ENCODE measurements at places on chromosomes 16 and 17. TPM values are rescaled to one million over a fixed set of nuclear protein-coding genes. Genes with fewer than 3 reads are reported as not detected.

DNA sequence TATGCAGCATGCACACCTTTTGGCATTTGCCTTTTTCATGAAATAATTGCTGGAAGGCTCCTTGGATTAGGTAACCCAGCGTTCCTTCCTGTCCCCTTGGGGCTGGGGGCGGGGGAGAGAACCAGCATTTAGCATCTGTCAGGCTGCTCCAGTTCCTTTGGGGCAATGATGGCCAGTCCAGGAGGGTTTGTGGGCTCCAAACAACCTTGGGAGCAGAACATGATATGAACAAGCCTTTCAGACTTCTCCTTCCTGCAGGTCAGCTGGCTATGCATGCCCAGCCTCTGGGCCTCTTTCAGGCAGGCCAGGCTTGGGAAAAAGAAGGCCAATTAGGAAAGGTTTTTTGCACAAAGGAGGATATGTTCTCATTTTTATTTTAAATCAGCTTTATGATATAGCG, 1.1 kb upstream of the SMTNL2 start:
- H3K36me3 ChIP-seq, result no peaks in the 10 kb centered on the region
- H3K4me3 ChIP-seq, result no peak overlapping the region
- no peaks in the 10 kb centered on the region for H3K27me3 ChIP-seq
- peaks cover 40% of the 10 kb centered on the region for H3K4me1 ChIP-seq

DNA sequence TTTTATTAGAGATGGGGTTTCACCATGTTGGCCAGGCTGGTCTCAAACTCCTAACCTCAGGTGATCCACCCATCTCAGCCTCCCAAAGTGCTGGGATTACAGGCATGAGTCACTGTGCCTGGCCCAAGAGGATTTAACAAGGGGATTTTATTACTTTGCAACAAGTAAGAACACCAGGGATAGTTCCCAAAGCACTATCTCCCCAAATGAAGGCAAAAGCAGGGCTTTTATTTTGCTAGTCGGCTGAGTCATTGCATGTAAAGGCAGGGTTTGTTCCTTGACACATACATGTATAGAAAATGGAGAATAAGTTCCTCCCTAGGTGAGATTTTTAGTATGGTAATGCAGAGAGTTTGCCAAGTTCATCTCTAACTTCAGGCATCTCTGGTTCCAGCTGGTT, 24.0 kb downstream of the REXO5 start:
- H3K36me3 ChIP-seq, result no peaks in the 10 kb centered on the region
- H3K27me3 ChIP-seq, result no peaks in the 10 kb centered on the region
- H3K27ac ChIP-seq, result no peak overlapping the region
- no peak for DNase-seq

DNA sequence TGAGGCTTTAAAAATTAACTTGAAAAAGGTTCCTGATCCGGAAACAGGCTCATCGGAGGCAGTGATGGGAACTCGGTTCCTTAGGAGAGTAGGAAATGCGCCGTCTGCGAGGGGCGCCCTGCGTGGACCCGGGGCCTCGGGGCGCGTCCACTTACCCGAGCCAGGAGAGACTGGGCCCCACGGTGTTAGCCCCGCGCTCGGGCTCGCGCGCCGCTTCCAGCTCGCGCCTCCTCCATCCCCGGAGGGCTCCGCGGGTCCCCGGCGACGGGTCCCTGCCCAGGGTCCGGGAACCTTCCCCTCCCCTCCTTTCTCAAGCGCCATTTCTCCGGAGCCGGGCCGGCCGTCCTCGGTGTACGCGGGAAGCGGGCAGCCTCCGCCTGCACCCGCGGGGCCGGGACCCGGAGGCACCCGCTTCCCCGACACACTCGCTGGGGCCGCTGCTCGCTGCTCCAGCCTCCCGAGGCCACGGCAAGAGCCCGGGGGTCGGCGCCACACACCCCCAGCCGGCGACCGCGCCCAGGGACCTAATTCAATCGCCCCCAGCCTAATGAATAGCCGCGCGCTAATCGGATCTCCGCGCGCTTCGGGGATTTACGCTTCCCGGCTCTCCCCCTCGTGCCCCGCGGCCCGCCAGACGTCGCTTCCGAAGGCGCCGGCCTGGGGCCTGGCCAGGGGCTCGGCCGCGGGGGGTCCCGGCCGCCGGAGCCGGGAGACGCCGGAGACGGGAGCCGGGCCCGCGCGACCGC, 2.2 kb upstream of the BAHCC1 start:
- peak overlapping the region; percentile 63 for H3K4me3 ChIP-seq
- no peak for DNase-seq
- H3K27ac ChIP-seq, result peak overlapping the region; percentile 91

DNA sequence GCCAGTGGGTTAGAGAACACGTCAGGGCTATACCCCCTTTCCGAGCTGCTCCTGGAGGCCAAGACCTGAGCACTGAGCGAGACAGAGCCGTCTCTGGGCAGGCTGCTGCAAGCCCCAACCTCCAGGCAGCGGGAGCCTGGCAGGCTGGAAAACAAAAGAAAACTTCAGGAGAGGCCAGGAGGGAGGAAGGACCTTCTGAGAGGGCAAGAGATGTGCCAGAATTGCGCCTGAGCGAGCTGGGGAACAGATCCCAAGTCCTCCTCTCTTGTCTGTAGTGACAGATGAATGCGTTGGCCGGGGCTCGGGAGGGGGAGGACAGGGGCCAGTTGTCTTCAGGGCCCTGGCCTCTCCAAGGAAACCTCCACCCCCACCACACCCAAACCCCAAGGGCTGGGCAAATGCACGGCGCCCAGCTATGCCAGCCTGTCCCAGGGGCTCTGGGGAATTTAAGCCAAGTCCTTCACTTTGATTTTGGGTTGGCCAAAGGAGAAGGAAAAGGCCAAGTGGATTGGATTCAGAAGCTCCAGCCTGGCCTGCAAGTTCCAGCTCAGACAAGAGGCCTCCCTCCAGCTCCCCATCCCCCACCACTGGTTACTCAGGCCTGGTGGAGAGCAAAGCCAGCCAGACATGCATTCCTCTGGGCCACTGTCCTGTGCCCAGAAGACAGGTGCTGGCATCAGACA, 18.1 kb downstream of the SDK2 start:
- DNase-seq, result peak; percentile 31
- no peak overlapping the region for H3K4me3 ChIP-seq
- H3K27ac ChIP-seq, result no peak overlapping the region
- H3K36me3 ChIP-seq, result no peaks in the 10 kb centered on the region

GRCh38 chr16:75111514-75111940, 5.1 kb downstream of the LDHD start:
- H3K4me1 ChIP-seq, result peaks cover 31% of the 10 kb centered on the region
- H3K27me3 ChIP-seq, result no peaks in the 10 kb centered on the region
- no peak for DNase-seq
- H3K36me3 ChIP-seq, result no peaks in the 10 kb centered on the region

Gene SLC38A8
- total RNA-seq, result not detected

All from hepatocyte (in vitro differentiated cells).